ENCODE measurements at places on chromosomes 1 and 21. TPM values are rescaled to one million over a fixed set of nuclear protein-coding genes. Genes with fewer than 3 reads are reported as not detected.

The PAPPA2 gene
- not detected for total RNA-seq

The S100A10 gene
- 400 TPM for total RNA-seq

GRCh38 chr1:233627376-233627775, 13.5 kb downstream of the KCNK1 start:
- DNase-seq, result peak; percentile 23

GRCh38 chr1:225597926-225598575, 54.9 kb downstream of the ENAH start:
- peak; percentile 45 for DNase-seq

DNA sequence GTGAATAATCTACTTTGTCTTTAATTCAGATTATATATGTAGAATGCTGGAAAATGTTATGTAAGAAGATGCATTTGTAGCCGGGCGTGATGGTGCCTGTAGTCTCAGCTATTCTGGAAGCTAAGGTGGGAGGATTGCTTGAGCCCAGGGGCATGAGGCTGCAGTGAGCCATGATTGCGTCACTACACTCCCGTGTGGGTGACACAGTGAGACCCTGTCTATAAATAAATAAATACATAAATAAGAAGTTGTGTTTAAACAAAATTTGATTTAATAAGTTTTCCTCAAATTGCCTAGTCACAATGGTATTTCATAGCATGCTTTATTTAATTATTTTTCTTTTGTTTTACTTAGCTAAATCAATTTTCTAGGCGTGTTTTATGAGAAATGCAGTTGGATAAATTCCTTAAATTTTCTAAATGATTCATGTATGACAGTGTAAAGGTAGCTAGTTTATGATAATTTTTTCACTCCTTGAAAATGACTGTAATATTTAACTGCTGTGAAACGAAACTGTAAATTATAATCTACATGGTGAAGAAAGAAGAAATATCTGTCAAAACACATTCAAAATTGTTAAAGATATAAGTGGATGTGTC, 232.6 kb downstream of the SRGAP2C start:
- peak; percentile 52 for DNase-seq

DNA sequence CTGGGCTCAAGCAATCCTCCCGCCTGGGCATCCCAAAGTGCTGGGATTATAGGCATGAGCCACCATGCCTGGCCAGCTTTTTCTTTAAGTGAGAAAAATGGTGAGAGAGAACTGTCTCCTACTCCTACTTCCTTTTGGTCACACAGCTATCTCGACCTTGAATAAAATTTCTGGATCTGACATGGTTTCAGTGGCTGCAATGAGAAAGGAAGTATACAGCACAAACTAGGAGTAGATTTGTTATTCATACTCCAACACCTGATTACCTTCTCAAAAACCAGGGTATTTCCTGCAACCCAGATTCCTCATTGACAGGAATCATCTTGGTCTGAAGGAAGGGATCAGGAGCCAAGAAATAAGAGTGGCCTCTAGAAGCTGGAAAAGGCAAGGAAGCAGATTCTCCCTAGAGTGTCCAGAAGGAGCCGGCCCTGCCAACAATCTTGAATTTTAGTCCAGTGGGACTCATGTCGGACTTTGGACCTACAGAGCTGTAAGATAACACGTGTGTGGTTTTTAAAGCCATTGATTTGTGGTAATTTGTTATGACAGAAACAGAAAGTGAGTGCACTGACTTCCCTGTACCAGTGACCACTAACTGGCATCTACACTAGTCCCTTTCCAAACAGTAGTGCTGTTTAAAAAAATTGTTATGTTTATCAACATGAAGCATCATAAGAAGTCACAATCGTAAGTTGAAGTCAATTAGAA, 516.6 kb downstream of the SMYD3 start:
- DNase-seq, result no peak

DNA sequence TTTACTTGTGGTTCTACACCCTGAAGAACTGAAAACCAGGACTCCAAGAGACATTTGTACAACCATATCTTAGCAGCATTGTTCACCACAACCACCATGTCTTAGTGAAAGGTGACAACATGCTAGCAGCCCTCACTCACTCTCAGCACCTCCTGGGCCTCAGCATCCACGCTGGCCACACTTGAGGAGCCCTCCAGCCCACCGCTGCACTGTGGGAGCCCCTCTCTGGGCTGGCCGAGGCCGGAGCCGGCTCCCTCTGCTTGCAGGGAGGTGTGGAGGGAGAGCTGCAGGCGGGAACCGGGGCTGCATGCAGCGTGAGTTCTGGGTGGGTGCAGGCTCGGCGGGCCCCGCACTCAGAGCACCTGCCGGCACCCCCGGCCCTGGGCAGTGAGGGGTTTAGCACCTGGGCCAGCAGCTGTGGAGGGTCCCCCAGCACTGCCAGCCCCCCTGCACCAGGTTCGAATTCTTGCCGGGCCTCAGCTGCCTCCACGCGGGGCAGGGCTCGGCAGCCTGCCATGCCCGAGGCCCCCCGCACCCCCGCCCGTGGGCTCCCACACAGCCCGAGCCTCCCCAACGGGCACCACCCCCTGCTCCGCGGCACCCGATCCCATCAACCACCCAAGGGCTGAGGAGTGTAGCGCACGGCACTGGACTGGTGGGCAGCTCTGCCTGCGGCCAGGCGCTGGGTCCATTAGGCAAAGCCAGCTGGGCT, 9.2 kb downstream of the C1orf159 start:
- no peak for DNase-seq

DNA sequence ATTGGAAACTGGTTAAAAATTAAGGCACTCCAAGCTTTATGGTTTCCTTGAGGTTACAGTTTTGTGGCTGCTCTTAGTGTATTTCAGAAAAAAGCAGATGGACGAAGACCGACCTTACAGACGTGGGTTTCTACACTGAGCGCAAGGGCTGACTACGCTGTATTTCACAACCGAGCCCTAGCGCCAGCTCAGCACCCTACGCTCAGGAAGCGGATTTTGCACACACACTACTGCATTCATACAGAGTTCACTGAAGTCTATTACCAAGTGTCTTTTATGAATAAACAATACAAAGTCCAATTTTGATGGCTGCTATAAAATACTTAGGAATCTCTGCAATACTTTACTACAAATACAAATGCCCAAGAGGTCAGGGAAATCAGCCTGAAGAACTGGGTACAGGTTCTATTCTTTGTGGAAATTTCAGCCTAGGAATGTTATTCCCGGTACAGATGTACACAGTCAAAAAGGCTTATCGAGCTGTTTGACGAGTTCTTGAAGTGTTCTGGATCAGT, 23.8 kb downstream of the PTTG1IP start:
- no peak for DNase-seq

DNA sequence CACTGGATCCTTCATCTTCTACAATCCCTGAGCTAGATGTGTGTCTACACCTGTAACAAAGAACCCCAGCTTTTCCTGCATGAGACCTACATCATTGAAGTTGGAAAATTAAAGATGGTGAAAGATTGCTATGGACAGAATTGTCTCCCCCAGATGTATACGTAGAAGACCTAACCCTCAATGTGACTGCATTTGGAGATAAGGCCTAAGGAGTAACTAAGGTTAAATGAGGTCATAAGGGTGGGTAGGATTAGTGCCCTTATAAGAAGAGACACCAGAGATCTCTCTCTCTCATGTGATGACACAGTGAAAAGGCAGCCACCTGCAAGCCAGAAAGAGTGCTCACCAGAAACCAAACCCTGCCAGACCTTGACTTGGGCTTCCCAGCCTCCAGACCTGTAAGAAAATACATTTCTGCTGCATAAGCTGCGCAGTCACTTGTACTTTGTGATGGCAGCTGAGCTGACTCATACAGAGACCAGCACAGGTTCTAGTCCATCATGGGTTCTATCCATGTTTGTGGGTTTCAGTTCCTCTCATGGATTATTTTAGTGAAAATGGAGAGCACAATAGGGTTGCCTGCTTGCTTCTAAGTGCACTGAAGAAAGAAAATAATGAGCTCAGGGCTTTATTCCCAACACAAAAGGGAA, 180.8 kb downstream of the TPR start:
- DNase-seq, result no peak

DNA sequence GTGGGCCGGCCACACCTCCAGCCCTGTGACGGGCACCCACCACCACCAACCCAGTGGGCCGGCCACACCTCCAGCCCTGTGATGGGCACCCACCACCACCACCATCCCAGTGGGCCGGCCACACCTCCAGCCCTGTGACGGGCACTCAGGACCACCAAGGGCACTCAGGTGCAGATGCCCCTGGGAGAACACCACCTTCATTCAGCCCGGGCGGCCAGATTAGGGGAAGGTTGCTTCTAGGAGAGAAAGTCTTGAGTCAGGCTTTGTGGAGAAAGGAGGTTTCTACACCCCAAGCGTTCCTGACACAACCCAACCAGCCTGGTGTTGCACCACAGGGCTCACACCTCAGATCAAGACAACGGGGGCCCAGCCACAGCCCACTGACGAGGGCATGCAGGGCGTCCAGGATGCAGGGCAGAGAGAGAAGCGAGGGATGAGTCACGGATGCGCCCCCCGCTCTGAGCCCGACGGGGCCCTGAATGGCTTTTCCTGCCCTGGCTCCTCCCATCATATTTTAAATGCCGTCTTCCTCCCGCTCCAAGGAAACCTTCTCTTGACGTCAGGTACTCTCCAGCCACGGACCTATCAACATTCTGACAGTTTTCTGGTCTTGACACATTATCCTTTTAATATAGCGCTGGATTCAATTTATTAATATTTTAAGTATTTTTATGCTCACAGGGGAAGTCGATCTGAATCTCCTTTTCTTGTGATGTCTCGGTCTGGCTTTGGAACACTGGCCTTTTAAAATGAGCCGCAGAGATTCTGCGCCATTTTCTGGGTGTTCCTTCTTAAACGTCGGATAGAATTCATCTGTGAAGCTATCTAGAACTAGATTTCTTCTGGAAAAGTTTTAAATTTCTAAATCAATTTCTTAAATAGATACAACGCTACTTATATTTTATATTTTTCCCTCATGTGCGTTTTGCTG, 631 bp upstream of the SPATC1L start:
- DNase-seq, result peak; percentile 65

GRCh38 chr1:30404341-30404740, 319.0 kb downstream of the MATN1 start:
- DNase-seq, result no peak
